ENCODE measurements at places on chromosomes 1 and 21.

GRCh38 chr1:53237638-53238037, 680 bp downstream of the MAGOH start:
- DNase-seq, result no peak

DNA sequence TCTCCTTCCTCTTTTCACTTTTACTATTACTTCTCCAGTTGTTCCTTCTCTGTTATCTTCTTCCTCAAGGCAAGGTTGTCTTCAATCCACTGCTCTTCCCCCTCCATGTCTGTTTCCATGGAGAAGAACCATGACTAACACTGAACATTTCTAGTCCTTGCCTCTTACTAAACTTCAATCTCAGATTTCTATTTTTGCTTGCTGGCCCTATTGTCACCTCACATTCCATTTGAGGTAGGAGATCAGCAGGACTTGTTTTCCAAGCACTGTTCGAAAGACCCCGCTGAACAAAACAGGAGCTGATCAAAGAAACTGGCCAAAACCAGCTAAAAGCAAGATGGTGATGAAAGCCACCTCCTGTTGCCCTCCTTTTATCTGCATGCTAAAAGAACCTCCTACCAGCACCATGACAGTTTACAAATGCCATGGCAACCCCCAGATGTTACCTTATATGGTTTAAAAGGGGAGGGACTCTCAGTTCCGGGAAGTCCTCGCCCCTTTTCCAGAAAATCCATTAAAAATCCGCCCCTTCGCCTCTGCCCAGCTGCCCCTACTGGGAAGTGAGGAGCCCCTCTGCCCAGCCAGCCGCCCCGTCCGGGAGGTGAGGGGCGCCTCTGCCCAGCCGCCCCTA, 22.6 kb downstream of the GON4L start:
- DNase-seq, result peak; percentile 76

DNA sequence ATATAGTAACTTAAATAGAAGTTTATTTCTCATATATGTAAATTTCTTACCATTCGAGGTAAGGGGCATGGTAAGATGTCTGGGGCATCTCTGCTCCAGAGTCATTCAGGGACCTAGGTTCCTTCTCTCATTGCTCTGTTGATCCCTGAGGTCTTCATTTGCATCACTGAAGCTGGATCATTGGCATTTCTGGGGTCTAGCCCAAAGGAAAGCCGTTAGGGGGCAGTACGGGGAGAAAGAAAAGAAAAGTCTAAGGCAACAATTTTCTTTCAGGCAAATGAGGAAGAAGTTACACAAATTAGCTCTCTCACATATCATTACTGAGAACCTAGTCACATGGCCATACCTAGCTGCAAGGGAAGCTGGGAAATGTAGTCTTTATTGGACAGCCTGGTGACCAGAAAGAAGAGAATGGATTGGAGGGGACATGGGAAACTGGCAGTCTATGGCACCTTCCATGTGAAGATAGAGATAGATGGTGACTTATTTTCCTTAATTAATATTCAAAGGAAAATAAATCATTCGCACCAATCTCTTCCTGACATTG, 10.2 kb upstream of the SUSD4 start:
- no peak for DNase-seq

DNA sequence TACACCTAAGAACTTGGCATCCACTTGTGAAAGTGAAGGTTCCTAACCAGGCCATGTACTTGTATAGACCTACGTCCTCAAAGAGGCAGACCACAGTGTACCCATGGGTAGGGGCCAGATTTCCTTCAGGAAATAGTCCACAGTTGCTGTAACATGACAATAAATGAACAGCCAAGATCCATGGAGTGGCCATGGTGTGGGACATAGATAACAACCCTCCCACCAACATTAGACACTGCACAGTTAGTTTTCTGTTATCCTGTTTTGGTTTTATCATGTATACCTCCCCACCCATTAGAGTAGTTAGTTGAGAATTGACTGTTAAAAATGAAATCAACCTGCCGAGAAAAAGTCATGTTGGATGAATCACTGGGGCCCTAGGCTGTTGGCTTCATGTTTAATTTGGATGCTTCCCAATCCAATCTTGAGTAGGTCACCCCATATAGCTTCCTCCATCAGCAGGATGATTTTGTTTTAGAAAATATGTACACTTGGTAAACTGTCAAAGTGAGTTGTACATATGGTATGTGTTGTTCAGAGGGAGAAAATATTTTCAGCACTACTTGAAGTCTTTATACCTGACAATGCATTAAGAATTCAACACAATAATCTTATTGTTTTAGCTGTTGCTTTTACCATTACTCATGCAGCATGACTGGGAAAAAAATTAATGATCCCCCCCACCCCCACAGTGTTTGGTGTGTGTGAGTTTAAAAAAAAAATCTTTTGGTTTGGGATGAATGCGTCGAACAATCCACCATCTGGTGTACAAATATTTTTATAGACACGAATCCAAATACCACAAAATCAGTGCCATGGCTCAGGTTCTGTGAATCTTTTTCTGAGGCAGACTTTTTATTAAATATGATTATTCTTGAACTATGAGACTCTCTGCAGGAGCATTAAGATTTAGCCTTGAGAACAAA, 88.3 kb upstream of the ARHGAP29 start:
- peak; percentile 99 for DNase-seq

- no peak for DNase-seq
Observed at GRCh38 chr21:43573921-43574320, 85.4 kb downstream of the HSF2BP start.

DNA sequence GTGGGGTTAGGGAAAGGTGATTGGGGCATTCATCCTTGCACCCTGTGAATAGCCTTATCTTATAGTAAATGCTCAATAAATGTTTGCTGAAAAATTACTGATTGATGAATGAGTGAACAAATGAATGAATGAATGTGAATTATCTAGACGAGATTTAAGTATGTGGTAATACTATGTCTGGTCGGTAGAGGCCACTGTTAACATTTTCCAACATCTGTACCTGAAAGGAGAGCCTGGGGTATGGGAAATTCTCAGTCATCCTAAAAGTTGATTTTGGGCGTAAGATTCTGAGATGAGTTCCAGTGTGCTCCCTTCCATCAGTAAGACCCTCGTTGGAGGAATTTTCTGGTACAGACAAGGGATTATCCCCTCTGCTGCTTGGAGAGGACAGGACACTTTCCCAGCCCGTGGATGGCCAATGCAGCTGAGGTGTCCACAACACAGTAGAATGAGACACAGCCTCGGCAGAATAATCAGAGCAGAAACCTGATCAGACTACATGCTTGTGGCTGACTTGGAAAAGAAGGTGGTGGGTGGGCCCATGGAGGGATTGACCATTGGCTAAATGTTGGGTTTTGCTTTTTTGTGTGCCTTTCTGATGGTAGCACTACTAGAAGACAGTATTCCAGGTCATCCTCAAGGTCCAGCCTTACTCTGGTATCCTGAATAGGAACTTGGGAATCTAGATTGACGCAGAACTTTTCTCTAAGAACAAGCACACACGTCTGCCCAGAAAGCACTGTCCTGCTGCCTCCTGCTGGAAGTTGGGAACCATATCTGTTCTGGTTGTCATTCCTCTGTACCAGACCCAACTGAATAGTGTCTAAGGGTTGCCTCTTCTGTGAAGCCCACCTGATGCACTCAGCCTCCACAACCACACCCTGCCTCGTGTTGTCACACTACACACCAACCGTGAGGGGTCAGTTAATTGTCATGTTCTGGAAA, 262.0 kb downstream of the TNR start:
- peak; percentile 16 for DNase-seq

- peak; percentile 84 for DNase-seq
Observed at GRCh38 chr1:228275430-228276173, 67.8 kb downstream of the OBSCN start.

DNA sequence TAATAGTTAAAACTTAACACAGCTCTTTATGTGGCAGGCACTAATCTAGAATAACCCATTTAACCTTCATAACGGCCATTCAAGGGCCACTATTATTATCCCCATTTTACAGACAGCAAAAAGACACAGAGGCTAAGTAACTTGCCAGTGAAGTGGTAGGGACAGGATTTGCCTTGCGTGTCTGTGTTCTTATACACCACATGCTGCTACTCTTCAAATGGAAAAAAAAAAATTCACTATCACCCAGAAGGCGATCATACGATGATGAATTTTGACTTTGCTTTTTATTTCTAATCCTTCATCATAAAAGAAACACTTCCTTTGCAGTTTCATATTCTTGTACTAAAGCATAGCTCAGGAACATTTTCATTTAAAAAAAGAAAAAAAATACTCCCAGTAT, 65.5 kb downstream of the RERE start:
- no peak for DNase-seq

- DNase-seq, result no peak
Observed at GRCh38 chr1:234840843-234841242, 230.9 kb upstream of the IRF2BP2 start.

GRCh38 chr21:28991861-28992525, 684 bp downstream of the LTN1 start:
- DNase-seq, result peak; percentile 8

- no peak for DNase-seq
Observed at GRCh38 chr1:245541369-245541768, 386.6 kb downstream of the KIF26B start.

DNA sequence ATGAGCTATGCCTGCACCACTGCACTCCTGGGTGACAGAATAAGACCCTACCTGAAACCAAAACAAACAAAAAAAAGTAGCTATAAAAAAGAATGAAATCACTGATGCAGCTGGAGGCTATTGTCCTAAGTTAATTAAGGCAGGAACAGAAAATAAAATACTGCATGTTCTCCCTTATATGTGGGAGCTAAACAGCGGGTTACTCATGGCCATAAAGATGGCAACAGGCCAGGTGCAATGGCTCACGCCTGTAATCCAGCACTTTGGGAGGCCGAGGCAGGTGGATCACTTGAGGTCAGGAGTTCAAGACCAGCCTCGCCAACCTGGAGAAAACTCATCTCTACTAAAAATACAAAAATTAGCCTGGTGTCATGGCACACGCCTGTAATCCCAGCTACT, 152.7 kb downstream of the PIK3R3 start:
- no peak for DNase-seq

- DNase-seq, result peak; percentile 17
Observed at GRCh38 chr1:101238031-101238628, 1.3 kb downstream of the S1PR1 start.

DNA sequence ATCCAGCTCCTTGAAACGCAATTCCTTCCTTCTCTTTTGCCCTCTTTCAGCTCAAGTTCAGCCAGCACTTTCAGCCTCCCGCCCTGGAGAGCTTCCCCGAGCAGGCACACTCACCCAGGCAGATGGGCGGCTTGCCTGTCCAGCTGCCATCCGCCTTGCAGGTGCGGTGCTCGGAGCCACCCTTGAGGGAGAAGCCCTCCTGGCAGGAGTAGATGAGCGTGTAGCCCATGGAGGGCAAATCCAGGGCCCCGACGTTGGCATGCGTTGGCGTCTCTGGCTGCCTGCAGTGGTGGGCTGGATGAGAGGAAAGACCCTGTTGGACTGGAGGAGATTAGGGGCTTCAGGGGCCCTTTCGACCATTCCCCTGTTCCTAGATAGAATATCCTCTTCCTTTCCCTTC, 60.5 kb downstream of the ZSCAN20 start:
- no peak for DNase-seq

- DNase-seq, result no peak
Observed at GRCh38 chr21:33292724-33293123, 26.6 kb downstream of the IL10RB start.

- peak; percentile 82 for DNase-seq
Observed at GRCh38 chr1:45014321-45015028, 2.4 kb downstream of the UROD start.

- DNase-seq, result no peak
Observed at GRCh38 chr21:16492356-16492755, 762.6 kb downstream of the USP25 start.

- peak; percentile 79 for DNase-seq
Observed at GRCh38 chr21:35316933-35317332, 267.8 kb upstream of the RUNX1 start.

DNA sequence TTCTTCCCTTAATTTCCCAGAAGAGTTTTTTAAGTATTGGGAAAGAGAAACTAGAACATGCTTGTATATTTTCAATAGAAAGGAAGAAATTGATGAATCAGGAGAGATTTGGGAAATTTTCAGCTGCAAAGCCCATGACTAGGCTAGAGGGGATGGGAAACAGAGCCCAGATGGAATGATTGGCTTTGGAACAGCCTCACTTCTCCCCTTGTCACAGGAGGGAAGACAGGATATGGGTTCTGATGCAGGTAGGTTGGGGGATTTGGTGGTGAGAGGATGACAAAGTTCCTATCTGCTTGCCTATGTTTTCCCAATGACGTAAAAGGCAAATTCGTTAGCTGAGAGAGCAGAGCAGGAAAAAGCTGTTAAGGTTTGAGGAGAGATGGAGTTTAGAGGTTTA, 31.0 kb upstream of the ARID1A start:
- no peak for DNase-seq

- peak; percentile 46 for DNase-seq
Observed at GRCh38 chr1:23810818-23811540, 10.4 kb upstream of the GALE start.

- peak; percentile 57 for DNase-seq
Observed at GRCh38 chr1:218412171-218412570, 67.0 kb downstream of the TGFB2 start.

- no peak for DNase-seq
Observed at GRCh38 chr1:74429580-74429979, 82.8 kb downstream of the LRRC53 start.

GRCh38 chr1:205930799-205931281, 12.4 kb downstream of the SLC26A9 start:
- DNase-seq, result no peak
